ENCODE measurements at places on chromosomes 4 and X. TPM values are rescaled to one million over a fixed set of nuclear protein-coding genes. Genes with fewer than 3 reads are reported as not detected.

GRCh38 chr4:663046-663437 is 11.0 kb downstream of the ATP5ME start:
- no peak for DNase-seq

GRCh38 chrX:123860983-123861382 is 1.1 kb downstream of the XIAP start:
- DNase-seq: no peak

DNA sequence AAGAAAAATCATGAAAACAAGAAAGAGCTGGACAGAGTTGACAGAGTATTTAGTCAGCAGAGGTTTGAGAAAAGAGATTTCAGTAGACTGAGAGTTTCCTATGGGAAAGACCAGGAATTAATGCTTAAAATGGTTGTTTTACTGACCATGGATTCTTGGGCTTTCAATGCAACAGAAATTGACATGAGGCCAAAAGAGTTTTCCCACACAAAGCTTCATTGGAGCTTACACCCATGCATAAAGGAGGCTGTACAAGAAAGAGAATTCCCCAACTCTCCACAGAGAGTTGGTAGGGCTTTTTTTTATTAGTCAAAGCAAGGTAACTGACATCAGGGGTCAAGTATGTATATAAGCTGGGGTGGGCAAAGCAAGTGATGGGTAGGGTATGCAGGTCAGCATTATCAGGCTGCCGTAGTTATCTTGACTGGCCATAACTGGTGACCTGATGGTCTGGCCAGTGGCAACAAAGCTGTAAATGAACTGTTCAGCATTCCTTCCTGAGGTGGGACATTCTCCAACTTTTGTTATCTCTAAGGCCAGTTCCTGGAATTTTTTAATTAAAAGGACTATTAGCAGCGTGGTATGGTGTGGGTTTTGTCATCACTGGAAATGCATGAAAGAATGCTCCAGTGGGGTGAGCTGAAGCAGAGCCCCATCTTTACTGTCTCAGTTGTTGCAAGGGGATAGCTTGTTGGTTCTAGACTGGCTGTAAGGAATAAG is 117.0 kb downstream of the ADAM29 start:
- DNase-seq: no peak

The ABRAXAS1 gene
- 5.8 TPM for polyA plus RNA-seq

The FRMPD3 gene
- polyA plus RNA-seq: under 0.01 TPM

The AFF2 gene
- polyA plus RNA-seq: 0.48 TPM
